ENCODE measurements at places on chromosomes 7 and 10. TPM values are rescaled to one million over a fixed set of nuclear protein-coding genes. Genes with fewer than 3 reads are reported as not detected.

LAMB1 gene
- total RNA-seq, result 104 TPM

SKIDA1 gene
- 1.0 TPM for total RNA-seq

ERVW-1 gene
- total RNA-seq, result not detected

HOXA5 gene
- 5.1 TPM for total RNA-seq

GPR26 gene
- not detected for total RNA-seq

ZNF680 gene
- 1.9 TPM for total RNA-seq

SERPINE1 gene
- total RNA-seq, result 1,731 TPM
